ENCODE measurements at places on chromosomes 7 and 10. TPM values are rescaled to one million over a fixed set of nuclear protein-coding genes. Genes with fewer than 3 reads are reported as not detected.

The RAMP3 gene
- polyA plus RNA-seq: 0.38 TPM

The TLL2 gene
- 0.03 TPM for polyA plus RNA-seq

The CALML5 gene
- not detected for polyA plus RNA-seq

The PALD1 gene
- not detected for polyA plus RNA-seq

The SLC26A5 gene
- polyA plus RNA-seq: not detected

DNA sequence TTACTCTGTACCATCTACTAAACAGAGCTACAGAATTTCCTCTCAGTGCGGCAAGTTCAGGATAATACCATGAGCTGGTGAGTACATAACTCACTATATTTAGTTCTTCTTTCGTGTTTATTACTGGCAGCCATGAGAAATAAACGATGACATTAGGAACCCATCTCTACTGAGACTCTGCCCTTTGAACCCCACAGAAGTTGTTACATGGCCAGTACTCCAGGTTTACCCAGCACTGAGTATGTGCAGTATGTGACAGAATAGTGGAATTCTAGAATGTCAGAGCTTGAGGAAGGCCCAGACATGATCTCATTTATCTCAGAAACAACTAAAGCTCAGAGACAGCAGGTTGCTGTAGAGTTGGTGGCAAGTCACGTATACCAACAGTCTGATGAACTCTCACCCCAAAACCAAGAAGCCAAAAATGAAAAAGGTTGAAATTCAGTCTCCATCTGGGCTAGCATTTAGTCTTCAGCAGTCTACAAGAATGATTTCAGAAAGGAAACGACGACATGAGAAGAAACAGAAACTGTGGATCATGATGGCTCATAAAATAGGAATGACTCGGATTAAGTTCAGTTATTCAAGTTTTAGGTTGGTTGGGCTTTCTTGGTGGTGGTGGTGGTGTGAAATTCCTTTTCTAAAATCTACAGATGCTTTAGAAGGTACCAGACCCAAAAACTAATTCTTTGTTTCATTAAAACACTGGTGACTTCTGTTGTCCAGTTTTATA, 78.5 kb downstream of the SORBS1 start:
- no peaks in the 10 kb centered on the region for H3K27me3 ChIP-seq
- no peak overlapping the region for H3K4me3 ChIP-seq
- H3K27ac ChIP-seq: no peak overlapping the region
- no peak for DNase-seq
- H3K4me1 ChIP-seq: no peaks in the 10 kb centered on the region

DNA sequence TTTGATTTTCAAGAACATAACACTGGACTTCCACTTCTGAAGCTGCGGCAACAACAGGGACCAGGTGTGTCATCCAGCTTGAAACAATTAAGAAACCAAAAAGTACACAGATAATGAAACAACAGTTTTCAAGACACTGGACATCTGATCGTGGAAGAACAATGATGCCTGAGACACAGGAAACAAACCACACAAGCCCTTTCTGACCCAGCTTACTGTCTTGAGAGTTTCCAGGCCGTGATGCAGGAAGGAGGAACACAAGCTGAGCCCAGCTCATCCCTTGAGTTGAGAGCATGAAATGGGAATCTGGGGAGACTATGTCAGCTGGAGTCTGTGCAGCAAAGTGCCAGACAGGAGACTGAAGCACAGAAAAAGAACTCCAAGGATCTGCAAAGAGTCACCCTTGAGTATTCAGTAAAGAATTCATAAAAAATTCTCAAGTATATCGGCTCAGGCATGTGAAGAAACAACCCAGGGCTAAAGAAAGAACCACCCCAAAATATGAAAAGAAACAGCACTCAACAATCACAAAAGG, 91.6 kb downstream of the RNF32 start:
- no peaks in the 10 kb centered on the region for H3K36me3 ChIP-seq
- no peak for DNase-seq
- H3K27me3 ChIP-seq: no peaks in the 10 kb centered on the region
- no peak overlapping the region for H3K27ac ChIP-seq

DNA sequence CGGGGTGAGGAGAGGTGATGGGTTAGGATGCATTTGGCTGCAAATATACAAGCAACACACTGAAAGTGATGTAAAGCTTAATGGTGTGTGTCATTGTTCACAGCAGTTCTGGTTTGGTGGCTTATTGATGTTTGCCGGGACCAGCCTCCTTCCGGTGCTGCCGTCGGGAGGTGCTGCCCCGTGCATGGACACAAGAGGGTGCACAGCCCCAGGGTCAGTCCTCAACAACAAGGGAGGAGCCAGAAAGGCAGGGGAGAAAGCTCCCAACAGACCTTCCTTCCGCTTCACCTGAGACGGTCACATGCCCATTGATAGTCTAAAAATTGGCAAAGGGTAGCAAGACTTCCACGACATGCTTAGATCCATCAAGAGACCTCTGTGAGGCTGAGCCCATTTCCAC, 9.5 kb downstream of the RNF32 start:
- H3K27ac ChIP-seq: no peak overlapping the region
- H3K36me3 ChIP-seq: no peaks in the 10 kb centered on the region
- no peak overlapping the region for H3K4me3 ChIP-seq
- DNase-seq: no peak

DNA sequence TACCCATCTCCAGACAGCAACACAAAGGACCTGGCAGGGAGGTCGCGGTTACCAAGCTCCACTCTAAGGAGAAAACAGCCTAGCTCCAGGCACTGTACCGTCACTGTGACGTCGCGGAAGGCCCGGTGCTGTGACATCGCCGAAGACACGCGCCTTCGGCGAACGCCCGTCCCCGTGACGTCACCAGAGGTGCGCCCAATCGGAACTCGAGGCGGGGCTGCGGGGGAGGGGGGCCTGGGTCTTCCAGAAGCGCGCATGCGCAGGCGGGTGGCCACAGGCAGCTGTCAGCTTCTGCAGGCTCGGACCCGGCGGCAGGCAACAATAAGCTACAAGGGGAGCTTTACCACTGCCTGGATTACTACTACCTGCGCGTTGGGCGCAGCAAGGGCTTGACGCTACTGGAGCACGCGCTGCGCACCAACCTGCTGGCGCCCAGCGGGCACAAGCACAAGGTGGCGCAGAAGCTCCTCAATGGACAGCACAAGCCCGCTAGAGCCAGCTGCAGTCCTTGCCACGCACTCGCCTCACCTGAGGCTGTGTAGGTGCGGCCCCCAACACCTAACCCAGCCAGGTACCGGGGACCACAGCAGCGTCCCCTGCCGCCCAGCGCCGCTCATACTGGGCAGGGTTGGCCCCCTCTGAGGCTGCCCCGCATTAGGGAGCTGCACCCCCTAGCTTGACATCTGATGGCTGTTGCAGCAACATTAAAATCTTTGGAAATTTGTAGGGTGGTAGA, 208.4 kb downstream of the TPST1 start:
- peak overlapping the region; percentile 63 for H3K4me3 ChIP-seq
- no peaks in the 10 kb centered on the region for H3K36me3 ChIP-seq
- peak; percentile 83 for DNase-seq
- H3K27me3 ChIP-seq: no peaks in the 10 kb centered on the region
- H3K27ac ChIP-seq: peak overlapping the region; percentile 43

- H3K27ac ChIP-seq: no peak overlapping the region
- H3K4me1 ChIP-seq: no peaks in the 10 kb centered on the region
- H3K4me3 ChIP-seq: no peak overlapping the region
- H3K36me3 ChIP-seq: no peaks in the 10 kb centered on the region
These were observed 32.3 kb upstream of the CTBP2 start for GRCh38 chr10:125192620-125193019.

DNA sequence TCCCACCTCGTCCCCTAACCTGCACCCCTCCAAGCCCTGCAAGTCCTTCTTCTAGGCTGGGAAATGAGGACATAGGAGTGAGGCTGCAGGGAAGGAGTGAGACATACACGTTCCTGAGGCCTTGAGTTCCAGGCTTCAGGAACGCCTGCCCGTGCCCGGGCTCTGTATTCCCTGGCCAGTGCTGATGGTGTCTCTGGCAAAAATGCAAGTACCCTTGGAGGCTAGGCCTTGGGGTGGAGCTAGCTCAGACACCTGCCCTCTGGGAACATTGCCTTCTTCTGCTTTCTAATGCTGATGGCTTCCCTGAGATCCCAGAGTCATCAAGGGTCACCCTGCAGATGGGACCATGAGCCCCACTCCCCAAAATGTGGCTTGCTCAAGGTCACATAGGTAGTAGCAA, 76.0 kb downstream of the GRK5 start:
- no peak overlapping the region for H3K4me3 ChIP-seq
- no peak overlapping the region for H3K27ac ChIP-seq
- H3K36me3 ChIP-seq: no peaks in the 10 kb centered on the region

DNA sequence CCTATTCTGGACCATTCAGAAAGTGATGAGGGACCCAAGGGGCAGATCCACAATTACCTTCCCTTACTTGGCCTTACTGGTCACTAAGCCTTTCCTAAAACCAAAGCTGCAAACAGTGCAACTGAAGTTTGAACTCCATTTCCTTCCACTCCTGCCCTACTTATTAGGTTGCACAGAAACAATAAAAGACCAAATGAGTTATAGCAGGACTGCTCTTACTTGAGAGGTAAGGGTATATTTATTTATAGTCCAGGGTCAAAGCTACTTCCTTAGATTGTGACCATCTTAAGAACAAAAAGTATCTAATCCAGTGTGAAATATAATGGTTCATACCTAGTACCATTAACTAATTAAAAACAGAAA, 27.0 kb downstream of the CDK6 start:
- no peaks in the 10 kb centered on the region for H3K36me3 ChIP-seq
- no peak for DNase-seq
- no peaks in the 10 kb centered on the region for H3K27me3 ChIP-seq

DNA sequence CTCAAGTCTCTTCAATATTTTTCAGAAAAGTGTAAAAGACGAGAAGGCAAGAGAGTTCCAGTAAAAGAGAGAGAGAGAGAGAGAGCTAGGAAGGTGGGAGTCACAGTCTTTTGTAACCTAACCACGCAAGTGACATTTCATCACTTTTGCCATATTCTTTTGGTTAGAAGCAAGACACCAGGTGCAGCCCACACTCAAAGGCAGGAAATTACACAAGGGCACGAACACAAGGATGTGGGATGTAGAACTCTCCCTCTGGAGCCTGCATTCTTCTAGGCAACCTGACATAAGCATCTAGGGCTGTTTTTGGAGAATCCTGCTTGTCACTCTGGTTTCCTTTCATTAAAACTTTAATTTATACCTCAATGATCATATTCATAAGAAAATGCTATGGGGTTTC, 1213.1 kb downstream of the DNAJB9 start:
- H3K4me3 ChIP-seq: no peak overlapping the region
- no peaks in the 10 kb centered on the region for H3K27me3 ChIP-seq
- H3K27ac ChIP-seq: no peak overlapping the region

DNA sequence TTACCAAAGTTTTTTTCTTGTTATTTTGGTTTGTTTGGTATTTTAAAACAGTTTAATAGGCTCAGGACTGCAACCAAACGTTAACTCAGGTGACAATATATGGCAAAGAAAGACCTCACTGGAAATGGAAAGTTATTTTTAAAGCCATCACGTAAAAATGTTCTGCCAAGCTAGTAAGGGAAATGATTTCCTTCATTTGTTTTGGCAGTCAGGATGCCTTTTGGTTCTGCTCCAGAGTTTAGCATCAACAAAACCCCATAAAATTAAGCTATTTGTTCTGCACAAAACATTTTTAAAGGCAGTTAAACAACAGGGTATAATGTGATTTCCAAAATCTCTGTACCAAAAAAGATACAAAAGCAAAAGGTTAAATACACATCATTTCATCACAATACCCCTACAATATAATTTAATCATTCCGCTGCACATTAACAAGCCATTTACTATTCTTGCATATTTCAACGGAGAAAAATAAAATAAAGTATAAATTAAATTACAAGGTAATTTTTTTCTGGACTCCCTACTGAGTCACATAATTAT, 172.4 kb downstream of the SEMA3E start:
- no peak overlapping the region for H3K27ac ChIP-seq
- H3K27me3 ChIP-seq: no peaks in the 10 kb centered on the region
- H3K4me3 ChIP-seq: no peak overlapping the region
- no peaks in the 10 kb centered on the region for H3K4me1 ChIP-seq
- no peak for DNase-seq
- no peaks in the 10 kb centered on the region for H3K36me3 ChIP-seq

DNA sequence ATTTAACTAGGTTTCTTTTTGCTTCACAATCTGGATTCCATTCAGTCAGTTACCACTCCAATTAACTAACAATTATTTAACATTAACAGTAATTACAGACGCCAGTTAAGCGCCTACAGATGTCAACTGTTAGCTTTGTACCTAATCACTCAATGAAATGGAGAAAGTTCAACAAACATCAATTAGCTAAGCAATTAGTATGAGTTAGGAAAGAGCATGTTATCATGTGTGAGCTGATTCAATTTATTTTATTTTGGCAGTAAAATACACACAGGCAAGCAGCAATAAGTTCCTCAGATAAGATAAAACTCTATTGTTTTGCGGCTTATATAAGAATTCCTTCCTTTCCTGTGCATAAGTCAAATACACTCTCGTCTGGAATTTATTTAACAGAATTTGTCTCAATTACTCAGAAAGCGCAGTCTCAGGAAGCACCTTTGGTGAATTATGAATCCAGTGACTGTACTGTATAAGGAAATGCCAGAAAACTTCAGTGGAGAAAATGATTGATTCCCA, 427.1 kb upstream of the GALNT17 start:
- peaks cover 11% of the 10 kb centered on the region for H3K4me1 ChIP-seq
- H3K27ac ChIP-seq: no peak overlapping the region
- no peak for DNase-seq
- no peak overlapping the region for H3K4me3 ChIP-seq

- no peaks in the 10 kb centered on the region for H3K36me3 ChIP-seq
- no peak overlapping the region for H3K4me3 ChIP-seq
- no peaks in the 10 kb centered on the region for H3K4me1 ChIP-seq
- no peak overlapping the region for H3K27ac ChIP-seq
These were observed 1167.0 kb downstream of the SORCS3 start for GRCh38 chr10:105807935-105808587.

DNA sequence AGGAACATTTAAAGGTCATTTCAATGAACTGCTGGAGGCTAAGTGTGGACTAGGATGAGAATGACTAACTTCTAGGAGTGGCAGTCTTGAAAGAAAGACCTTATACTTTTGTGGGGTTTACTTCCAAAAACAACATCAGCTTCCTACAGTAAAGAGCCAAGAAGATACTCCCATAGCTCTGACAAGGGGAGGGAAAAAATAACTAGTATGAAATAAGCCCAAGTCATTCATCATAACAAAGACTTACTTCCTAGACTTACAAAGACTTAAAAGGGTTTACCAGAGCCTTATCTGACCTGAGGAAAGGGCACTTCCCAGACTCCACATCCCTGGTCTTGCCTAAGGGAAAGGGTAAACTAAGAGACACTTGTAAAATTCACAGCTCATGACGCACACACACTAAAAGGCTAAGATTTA, 31.7 kb downstream of the ARHGAP12 start:
- no peak overlapping the region for H3K4me3 ChIP-seq
- no peaks in the 10 kb centered on the region for H3K27me3 ChIP-seq
- H3K4me1 ChIP-seq: no peaks in the 10 kb centered on the region
- peaks cover 4% of the 10 kb centered on the region for H3K36me3 ChIP-seq

- no peak overlapping the region for H3K27ac ChIP-seq
- DNase-seq: no peak
- no peak overlapping the region for H3K4me3 ChIP-seq
- no peaks in the 10 kb centered on the region for H3K36me3 ChIP-seq
These were observed 57.0 kb upstream of the PFKP start for GRCh38 chr10:3010334-3010733.

Measured in CD4-positive, alpha-beta memory T cell (primary cell).